ENCODE measurements at places on chromosomes 11 and 22.

DNA sequence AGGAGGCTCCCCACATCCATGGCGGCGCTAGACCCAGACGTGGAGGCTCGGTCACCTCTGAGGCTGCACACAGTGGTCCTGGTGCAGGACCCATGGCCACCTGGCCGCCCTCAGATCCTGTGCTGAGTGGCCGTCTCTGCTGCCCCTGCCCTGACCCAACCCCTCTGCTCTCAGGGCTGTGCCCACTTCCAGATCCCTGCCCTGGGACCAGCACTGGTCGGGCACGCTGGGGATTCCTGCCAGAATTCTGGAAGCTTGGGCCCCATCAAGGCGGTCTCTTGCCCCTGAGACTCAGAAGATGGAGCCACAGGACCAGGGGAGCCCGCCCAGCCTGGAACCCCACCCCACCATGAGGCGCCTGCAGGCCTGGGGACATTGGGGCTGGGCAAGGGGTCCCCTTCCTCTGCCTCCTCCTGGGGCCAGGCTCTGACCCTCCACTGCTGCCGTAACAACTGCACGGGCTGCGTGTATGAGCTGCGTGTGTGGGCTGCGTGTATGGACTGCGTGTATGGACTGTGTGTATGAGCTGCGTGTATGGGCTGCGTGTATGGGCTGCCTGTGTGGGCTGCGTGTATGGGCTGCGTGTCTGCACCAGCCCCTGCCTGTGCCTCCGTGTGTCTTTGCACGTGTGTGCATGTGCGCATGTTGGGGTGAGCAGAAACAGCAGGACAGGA, 48.7 kb downstream of the IGLL1 start:
- DNase-seq, result no peak

DNA sequence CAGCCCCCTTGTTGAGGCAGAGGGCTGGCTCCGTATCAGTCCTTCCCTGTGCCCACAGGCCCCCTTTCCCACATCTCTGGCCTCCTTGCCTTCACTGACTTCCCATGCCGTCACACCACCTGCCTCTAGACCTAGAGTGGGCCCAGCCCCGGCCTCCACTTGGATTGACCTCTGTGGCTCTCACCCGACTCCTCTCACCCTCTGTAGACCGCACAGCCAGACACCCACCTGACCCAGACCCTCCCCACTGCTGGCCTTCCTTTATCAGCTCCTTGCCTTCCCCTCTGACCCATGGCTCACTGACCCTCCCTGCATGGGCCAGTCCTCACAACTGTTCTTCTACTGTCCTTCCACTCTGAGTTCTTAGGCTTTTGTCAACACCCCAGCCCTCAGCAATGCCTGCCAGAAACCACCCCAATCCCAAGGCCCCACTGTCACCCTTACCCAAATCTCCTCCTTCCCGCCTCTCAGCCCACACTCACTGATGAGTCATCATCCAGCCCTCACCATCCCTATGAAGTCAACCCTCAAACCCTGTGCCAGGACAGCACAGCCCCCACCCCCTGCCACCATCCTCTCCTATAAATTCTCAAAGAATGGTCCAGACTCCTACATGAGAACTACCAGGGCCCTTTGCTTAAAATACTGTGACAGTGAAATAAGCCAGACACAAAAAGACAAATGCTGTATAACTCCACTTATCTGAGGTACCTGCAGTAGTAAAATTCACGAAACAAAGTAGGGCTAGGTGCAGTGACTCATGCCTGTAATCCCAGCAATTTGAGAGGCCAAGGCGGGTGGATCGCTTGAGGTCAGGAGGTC, 53.4 kb downstream of the SCGB1A1 start:
- DNase-seq, result no peak

GRCh38 chr11:36631774-36632173, 33.7 kb upstream of the RAG2 start:
- no peak for DNase-seq

DNA sequence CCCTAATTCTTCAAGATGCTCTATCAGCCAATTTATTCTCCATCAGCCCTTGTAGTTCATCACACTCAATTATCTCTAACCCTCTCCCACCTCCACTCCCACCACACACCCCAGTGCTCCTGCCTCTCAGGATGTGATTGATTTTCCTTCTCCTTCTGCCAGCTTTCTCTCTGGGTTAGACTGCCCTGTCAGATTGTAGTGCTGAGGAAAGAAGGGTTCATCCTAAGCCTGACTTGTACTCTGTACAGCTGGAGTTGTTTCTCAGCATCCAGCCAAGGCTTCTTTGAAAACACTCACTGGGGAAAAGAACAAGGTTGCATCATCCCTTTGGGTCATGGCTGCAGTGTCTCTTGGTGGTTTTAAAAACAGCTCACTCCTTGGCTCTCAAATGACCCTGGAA, 61.2 kb downstream of the CECR2 start:
- DNase-seq, result no peak

Measured in stimulated activated CD4-positive, alpha-beta T cell treated with anti-CD3 and anti-CD28 coated beads, Interleukin-15, amount 100 ng/mL, for 1 hour (primary cell).